ENCODE measurements at places on chromosomes 13 and 19.

GRCh38 chr13:73224703-73225102 is 165.9 kb downstream of the KLF5 start:
- DNase-seq: no peak

DNA sequence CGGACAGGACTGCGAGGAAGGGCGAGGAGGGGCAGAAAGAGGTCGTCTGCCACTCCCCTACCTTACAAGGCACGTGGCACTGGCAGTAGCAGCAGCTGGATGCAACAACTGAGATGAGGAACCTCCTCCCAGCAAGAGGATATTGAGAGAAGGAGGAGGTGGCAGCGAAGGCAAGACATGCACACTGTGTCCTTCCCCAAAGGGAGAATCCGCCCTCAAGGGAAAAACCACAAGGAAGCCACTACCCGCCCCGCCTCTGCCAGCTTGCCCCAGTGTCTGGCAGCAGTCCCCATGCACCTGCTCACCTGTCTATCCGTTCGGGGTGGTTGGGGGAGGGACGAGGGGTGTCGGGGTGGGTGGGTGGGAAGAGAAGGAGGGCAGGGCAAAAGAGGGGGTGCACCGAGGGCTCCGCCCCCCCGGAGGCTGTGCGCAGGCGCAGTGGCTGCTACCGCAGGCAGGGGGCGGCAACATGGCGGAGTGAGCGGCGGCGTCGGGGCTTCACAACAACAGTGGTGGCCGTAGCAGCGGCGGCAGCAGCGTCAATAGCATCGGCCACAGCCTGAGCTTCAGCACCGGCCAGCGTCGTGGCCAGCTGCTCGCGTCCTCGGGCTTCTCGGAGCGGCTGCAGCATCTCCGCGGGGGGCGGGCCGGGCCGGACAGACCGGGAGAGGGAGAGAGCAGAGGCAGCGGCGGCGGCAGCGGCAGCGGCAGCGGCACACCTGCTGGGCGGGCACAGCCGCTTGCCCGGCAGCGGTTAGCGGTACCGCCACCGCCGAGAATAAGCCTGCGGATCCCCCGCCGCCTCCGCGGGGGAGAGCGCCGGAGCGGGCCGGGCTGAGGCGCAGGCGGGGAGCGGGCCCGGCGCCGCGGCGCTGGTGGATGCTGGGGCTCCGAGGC is at the start of gene NBEA:
Gene NBEA, plus strand, starts transcription at position 436 of the 897 bp plus-strand sequence. CDS start 551 bp downstream, outside the sequence.
- peak; percentile 79 for DNase-seq

- DNase-seq: no peak
Observed at GRCh38 chr13:24232037-24232436, 71.5 kb downstream of the SPATA13 start.

DNA sequence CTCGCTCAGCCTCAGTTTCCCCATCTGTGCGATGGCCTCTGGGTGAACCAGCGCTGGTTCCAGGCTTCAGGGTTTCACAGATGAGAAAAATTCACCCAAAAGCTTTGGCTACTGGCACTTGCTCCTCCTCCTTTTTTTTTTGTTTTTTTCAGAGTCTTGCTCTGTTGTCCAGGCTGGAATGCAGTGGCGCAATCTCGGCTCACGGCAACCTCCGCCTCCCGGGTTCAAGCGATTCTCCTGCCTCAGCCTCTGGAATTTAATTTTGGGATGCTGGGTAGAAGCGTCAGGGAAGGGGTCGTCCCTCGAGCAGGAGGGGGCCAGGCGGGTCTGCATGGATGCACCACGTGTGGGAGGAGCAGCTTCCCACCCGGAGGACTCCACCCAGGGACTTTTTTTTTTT is 7.0 kb downstream of the PRSS57 start:
- no peak for DNase-seq

DNA sequence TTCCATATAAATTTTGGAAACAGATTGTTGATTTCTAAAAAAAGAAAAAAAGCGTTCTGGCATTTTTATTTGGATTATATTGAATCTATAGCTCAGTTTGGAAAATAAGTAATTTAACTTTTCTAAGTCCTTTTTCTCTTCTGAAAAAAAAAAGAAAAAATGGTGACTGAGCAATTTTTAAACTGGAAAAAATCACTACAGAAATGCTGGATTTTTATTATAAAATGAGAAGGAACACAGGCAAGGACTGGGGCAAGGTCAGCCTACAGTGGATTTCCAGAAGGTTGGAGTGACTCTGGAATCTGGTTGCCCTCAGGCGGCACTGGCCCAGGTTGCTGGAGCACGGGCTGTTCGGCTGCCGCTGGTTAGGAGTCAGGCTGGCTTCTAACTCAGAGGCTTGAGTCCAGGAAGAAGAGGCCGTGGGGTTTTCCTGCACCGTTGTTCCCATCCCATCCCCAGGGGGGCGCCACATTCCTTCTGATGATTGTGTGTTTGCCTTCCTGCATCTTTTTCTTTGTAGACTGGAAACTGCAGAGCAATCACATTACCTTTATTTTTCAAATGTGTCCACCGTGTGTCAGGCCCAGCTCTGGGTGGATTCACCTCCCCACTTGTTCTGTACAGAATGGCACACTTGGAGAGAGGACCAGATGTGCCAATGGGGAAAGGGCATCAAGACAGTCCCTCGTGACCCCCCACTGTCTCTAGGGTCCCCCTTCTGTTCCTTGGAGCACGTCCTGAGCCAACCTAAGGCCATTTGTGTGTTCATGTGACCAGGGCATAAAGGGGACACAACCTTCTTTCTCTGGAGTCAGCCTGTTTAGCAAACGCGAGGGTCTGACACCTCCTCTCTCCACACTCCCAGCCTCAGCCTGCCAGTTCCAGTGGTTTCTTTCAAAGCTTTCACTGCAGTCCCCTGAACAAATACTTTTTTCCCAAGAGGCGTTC is 44.5 kb upstream of the GTF3A start:
- DNase-seq: peak; percentile 75

- no peak for DNase-seq
Observed at GRCh38 chr19:14475251-14476073, at the start of gene PTGER1. Gene PTGER1 (minus strand): TSS chr19:14475354. CDS start chr19:14474320, 1,034 bp downstream.

- no peak for DNase-seq
Observed at GRCh38 chr19:39097299-39097698, 13.1 kb downstream of the ACP7 start.
